Right renal pelvis (tissue), 4 donors: ENCODE measurements at places on chromosomes 11 and 22. TPM values are rescaled to one million over a fixed set of nuclear protein-coding genes. Genes with fewer than 3 reads are reported as not detected.

GAL3ST1 gene
- polyA plus RNA-seq: 25.3 TPM

DUSP8 gene
- polyA plus RNA-seq: 2.9 TPM

MLC1 gene
- 0.73 TPM for polyA plus RNA-seq

CLDN5 gene
- 27.7 TPM for polyA plus RNA-seq

ABTB2 gene
- 7.2 TPM for polyA plus RNA-seq

CRYBA4 gene
- polyA plus RNA-seq: not detected

HIC2 gene
- 9.8 TPM for polyA plus RNA-seq

RBX1 gene
- 67.5 TPM for polyA plus RNA-seq

SCGB1A1 gene
- not detected for polyA plus RNA-seq

C22orf15 gene
- 2.4 TPM for polyA plus RNA-seq

MPPED2 gene
- polyA plus RNA-seq: 22.0 TPM

TRIM49C gene
- polyA plus RNA-seq: not detected

KRTAP5-8 gene
- 1.0 TPM for polyA plus RNA-seq

OR56A1 gene
- not detected for polyA plus RNA-seq

OR51B4 gene
- polyA plus RNA-seq: 0.12 TPM

RIMBP3B gene
- not detected for polyA plus RNA-seq

SPINDOC gene
- polyA plus RNA-seq: 28.5 TPM

CRYBB2 gene
- 0.38 TPM for polyA plus RNA-seq

ST14 gene
- 31.8 TPM for polyA plus RNA-seq

ACTN3 gene
- 0.67 TPM for polyA plus RNA-seq

CABP7 gene
- polyA plus RNA-seq: 0.06 TPM

VPS51 gene
- polyA plus RNA-seq: 99.4 TPM

CARD16 gene
- polyA plus RNA-seq: 2.4 TPM

NUP98 gene
- 61.6 TPM for polyA plus RNA-seq

SMC1B gene
- polyA plus RNA-seq: 0.40 TPM
